NCI-H510A (cell line): ENCODE measurements at places on chromosomes 7 and 10.

- DNase-seq = no peak
Observed at GRCh38 chr7:33050535-33051318, 11.8 kb downstream of the NT5C3A start.

DNA sequence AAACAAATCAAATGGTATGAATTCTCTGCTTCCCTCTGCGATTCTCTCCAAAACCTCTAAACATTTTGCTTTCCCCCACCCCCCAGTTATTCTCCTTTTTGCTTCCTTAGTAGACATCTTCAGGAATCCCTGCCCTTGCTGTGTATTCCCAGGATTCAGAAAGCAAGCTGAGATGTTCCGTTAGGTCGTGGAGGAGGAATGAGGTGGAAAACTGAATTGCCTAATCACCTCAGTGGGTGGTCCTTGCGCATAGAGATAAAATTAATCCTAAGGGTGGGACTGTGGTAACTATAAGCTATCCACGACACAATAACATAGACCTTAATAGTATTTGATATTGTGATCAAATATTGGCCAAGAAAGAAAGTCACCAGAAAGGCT is 49.1 kb upstream of the SEMA3C start:
- no peak for DNase-seq

DNA sequence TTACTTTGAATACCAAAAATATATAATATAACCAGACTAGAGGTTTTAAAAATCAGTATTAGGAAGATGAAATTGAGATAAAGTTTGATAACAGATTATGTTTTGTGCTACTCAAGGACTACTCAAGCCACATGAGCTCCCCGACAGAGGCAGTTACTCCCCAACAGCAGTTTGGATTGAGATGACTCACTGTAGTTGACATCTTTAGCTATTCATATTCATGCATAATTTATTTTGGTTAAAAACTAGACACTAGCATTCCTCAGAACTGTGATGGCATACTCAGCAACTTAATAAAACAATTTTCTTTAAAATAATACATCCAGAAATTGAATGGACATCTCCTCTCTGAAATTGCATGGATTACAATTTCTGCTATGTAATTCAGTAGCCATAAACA is 19.6 kb downstream of the PCLO start:
- no peak for DNase-seq

GRCh38 chr7:117190746-117191435 is 132.0 kb downstream of the WNT2 start:
- DNase-seq = no peak

- DNase-seq = no peak
Observed at GRCh38 chr7:12761111-12761510, 73.7 kb downstream of the ARL4A start.
